Amniotic stem cell (primary cell): ENCODE measurements at places on chromosomes 3 and 15.

- DNase-seq: no peak
These were observed 1.8 kb downstream of the CCRL2 start for GRCh38 chr3:46408853-46409252.

GRCh38 chr3:52149021-52149420 is 5.2 kb downstream of the POC1A start:
- no peak for DNase-seq

GRCh38 chr3:150721285-150722130 is 17.8 kb upstream of the ERICH6 start:
- DNase-seq: peak; percentile 29

DNA sequence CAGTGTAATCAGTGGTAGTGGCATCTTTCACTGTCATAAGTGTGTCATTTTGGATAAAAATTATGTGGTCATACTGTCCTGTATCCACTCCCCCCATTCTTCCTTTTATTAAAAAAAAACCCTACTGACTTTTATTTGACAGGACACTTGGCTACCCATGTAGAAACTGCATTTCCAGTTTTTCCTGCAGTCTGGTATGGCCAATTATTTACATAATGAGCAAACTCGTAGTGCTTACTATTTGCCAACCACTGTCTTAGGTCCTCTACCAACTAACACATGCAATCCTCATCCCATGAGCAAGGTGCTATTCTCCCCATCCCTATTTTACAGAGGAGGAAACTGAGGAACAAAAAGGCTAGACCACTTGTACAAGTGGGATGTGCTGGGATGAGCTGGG is 129.1 kb downstream of the MECOM start:
- no peak for DNase-seq

DNA sequence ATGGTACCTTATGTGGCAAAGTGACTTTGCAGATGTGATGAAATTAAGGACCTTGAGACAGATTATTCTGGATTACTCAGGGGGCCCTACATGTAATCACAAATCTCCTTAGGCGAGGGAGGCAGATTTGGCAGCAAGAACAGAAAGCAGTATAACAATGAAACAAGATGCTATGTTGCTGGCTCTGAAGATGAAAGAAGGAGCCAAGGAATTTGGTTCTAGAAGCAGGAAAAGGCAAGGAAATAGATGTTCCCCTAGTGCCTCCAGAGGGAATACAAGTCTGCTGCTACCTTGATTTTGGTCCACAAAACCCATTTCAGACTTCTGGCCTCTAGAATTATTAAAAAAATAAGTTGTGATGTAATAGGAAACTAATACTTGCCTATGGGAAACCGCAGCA is 64.5 kb downstream of the PIK3R4 start:
- no peak for DNase-seq

GRCh38 chr3:42300013-42300412 is 34.0 kb upstream of the CCK start:
- DNase-seq: no peak

GRCh38 chr3:181711325-181712135 is at the start of gene SOX2:
Gene SOX2, plus strand, starts transcription at chr3:181711925. Its CDS starts 436 bp downstream, at chr3:181712361.
- DNase-seq: no peak

DNA sequence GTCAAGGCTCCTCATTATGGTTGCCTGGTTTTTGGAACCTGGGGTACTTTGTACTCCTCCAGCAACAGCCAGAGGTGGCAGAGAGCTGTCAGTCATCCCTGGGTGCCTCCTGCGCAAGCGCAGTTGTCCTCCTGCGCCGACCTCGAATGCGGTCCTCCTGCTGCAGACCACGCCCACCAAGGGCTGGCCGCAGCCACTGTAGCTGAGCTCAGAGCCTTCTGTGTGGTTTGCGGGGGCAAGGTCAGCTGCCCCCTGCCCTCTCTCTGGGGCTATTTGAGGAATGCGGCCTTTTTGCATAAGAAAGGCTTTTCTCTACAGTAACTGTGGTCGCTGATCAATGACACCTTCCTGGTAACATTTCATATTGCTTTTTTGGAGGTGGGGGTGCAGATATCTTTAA is 131.3 kb upstream of the SNRPN start:
- no peak for DNase-seq

- DNase-seq: no peak
These were observed 38.8 kb upstream of the ANKRD34C start for GRCh38 chr15:79243723-79244122.

GRCh38 chr3:125266971-125267370 is 54.4 kb upstream of the SLC12A8 start:
- no peak for DNase-seq

GRCh38 chr3:72982609-72983366 is 13.8 kb upstream of the PPP4R2 start:
- DNase-seq: no peak

GRCh38 chr3:123949641-123950040 is 11.4 kb downstream of the CCDC14 start:
- peak; percentile 34 for DNase-seq

DNA sequence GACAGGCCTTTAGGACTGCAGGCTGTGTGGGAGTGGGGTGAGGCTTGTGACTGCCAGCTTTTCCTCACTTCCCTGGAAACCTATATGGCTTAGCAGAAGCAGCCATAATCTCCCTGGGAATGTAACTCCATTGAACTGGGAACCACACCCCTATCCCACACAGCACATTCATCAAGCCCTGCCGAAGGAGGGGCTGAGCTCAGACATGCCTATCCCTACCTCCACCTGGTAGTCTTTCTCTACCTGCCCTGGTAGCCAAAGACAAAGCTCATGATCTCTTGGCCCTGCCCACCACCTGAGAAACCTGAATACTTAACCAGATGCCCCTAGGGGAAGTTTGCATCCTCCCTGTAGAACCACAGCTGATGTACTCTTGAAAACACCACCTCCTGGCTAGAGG is 219.8 kb downstream of the UNC13C start:
- DNase-seq: no peak

- DNase-seq: peak; percentile 24
These were observed 426 bp downstream of the CBLB start for GRCh38 chr3:105868431-105868741.
